ENCODE measurements at places on chromosomes 2 and 18.
A peak's percentile ranks its signal among the peaks of the same experiment; 100 is the strongest.

- no peak for DNase-seq
These were observed 48.0 kb downstream of the STRN start for GRCh38 chr2:36918307-36918706.

- no peak for DNase-seq
These were observed 11.0 kb upstream of the EPG5 start for GRCh38 chr18:45978084-45978483.

- no peak for DNase-seq
These were observed 8.2 kb upstream of the ALPI start for GRCh38 chr2:232447638-232448303.

DNA sequence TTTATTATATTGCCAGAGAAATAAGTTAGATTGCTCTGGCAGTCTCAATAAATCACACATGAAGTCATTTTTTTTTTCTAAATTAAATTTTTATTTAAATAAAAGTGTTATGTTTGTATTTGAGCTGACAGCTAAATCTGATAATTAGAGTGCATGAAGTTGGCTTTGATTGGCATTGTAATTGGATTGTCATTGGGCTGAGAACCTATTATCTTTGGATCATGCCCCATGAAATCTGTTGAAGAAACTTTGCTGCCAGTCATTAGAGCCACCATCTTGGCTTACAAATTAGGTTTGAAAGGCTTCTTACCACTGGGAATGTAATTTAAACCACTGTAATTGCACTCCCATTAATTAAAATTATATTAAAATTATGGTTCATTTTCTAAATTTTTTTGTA lies 507.9 kb upstream of the FANCL start:
- DNase-seq = no peak

- DNase-seq = peak; percentile 3
These were observed 779.7 kb upstream of the PKDCC start for GRCh38 chr2:41267929-41268659.

- no peak for DNase-seq
These were observed 3.8 kb upstream of the ATP6V1C2 start for GRCh38 chr2:10717628-10718027.

DNA sequence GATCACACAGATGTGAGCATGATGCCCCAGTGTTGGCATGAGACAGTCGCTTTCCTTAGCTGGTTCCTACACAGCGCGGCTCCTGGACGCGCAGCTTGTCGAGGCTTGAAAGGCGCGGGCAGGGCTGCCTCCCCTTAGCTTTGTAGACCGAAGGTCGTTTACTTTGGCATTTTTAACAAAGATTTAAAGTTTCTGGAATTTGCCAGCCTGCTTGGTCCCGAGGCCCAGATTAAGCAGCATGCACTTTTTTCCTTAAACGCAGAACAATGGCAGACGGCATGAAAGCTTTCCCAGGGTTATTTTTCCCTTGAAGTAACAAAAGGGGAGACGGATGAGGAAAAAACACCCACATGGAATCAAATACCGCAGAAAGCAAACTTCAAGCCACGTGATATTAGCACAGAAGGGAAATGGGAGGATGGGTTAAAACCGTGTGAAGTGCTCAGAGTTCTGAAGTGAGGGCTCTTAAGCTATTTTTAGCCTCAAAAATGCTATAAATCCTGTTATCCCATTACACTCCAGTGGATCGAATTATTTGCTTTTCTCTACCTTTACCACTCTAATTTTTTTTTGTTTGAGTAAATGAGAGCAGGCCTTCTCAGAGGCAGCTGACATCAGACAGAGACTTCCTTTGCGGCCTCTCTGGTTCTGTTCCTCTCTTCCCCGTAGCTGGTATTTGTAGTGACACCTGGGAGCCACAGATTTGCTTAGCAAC lies 55.7 kb downstream of the NPAS2 start:
- DNase-seq = no peak

DNA sequence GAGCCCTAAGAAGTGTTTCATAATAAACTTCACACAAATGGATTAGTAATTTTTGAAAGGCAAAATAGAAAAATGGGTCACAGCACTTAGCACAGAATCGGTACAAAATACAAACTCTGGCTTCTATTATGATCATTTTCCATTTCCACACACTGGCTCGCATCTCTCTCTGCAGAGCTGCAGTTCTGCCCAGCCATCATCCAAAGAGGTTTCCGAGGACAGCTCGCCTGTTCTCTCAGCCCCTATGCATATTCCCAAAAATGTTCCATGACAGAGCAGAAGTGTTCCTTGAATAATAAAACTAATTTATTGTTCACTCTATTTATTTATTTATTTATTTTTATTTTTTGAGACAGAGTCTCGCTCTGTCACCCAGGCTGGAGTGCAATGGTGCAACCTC lies 115.6 kb downstream of the AP1S3 start:
- no peak for DNase-seq

GRCh38 chr2:51028829-51029228 lies 3.1 kb downstream of the NRXN1 start:
- no peak for DNase-seq

- no peak for DNase-seq
These were observed 20.1 kb upstream of the WIPF1 start for GRCh38 chr2:174617718-174618117.

GRCh38 chr18:46712406-46712805 lies 44.4 kb downstream of the ST8SIA5 start:
- DNase-seq = no peak

Data from GM20000 (cell line).